ENCODE measurements at places on chromosomes 7 and 10.

GRCh38 chr10:112475575-112476218 lies 28.7 kb downstream of the VTI1A start:
- no peak for DNase-seq

GRCh38 chr7:36570528-36571189 lies 153.6 kb downstream of the AOAH start:
- DNase-seq = no peak

- no peak for DNase-seq
Measured at GRCh38 chr7:87345962-87346371, 503 bp downstream of the CROT start.

GRCh38 chr7:51059504-51060142 lies 257.0 kb downstream of the COBL start:
- DNase-seq = no peak

DNA sequence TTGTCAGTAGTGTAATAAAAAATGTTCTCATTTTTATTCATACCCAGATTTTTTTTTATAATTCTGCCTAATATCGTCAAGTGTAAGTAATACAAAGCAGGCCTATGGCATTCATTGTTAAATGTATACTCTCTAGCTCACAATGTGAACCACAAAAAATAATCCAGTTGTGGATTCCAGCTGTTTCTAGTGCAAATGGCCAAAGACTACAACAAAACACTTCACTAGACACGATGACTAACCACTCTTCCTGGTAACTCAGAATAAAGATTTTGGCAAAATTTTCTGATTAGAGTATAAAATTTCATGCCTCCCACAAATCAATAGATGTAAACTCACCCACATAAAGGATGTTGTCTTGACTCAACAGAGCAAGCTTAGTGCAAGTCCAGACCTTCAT lies 396.6 kb downstream of the DGKB start:
- no peak for DNase-seq

GRCh38 chr10:32371101-32371500 lies 24.1 kb upstream of the EPC1 start:
- DNase-seq = no peak

GRCh38 chr10:128017822-128018221 lies 108.4 kb downstream of the MKI67 start:
- DNase-seq = no peak

GRCh38 chr10:53786236-53786900 lies 1013.8 kb upstream of the MBL2 start:
- no peak for DNase-seq

- DNase-seq = no peak
Measured at GRCh38 chr10:69863580-69863979, 61.9 kb downstream of the COL13A1 start.

DNA sequence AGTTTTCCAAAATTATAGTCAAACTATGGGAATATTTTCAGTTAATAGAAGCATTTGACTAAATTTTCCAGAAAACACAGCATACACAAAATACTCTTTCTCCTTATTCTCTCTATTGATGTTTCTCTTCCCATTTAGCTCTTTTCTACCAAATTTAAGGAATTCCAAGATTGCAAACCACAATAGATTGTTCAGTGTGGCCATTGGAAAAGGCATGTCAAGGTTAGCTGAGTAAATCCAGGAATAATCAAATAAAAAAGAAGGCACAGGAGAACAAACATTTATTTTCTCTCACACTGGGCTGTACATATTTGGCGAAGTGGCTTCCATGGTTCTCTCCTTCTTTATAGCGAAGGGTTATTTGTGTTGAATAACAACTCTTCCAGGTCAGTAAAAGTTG lies 117.3 kb downstream of the THSD7A start:
- no peak for DNase-seq

DNA sequence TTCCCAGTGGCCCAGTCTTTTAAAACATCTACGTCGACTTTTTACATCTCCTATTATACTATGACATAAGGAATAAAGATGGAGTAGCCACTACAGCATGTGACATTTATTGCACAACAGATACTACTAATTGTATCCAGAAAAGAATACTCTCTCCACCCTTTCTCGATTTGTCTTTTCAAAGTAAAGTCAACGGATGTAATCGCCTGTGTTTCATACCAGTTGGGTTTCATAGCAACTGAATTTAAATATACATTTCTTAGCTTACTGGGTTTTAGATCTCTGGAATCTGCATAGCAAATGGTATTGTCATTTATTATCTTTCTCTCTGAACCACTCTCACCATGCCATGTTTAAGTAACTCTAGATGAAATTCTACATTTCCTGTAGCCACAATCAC lies 86.4 kb upstream of the TRIL start:
- DNase-seq = no peak

Data from HFF-Myc (cell line).